Suppressor macrophage treated with lipopolysaccharide for 4 hours (primary cell): ENCODE measurements at places on chromosomes 7 and 10.

DNA sequence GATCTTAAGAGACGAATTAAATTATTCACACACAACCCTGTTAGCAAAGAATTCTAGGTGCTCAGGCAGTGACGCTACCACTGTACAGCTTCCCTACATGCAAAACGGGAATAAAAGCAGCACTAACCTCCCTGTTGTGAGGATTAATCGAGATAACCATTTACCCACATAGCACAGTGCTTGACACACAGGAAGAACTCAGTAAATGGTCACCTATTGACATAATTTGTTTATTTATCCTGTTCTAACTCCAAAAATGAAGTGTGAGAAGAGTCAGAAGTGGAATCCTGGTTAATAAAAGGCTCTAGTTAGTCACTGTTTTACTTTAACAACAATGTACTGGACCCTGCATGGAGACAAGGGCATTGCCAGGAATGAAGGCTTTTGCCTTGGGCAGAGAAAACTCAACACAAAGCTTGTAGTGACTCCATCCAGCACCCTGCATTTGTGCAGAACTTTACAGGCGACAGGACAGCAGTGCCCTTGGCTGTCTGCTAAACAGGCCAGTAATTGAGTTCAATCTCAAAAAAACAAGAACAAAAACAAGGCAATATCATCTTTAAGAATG lies 103.8 kb downstream of the SORBS1 start:
- DNase-seq: no peak

DNA sequence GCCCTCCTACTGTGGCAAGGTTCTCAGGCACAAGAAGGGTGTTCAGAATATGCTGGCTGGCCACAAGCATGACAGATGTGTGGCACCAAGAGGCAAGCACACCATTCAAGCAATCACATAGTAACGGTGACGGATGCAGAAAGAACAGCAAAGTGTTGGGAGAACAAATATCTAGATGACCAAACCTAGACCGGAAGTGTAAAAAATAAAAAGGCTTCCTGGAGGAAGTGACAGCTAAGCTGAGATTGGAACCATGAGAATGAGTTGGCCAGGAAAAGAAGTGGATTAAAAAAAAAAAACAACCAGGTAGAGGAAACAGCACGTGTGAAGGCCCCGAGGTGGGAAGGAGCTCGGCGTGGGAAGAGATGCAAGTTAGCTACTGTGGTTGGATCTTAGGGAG lies 22.0 kb downstream of the GHRHR start:
- DNase-seq: no peak

- peak; percentile 85 for DNase-seq
Observed at GRCh38 chr7:107971613-107972012, 31.3 kb downstream of the LAMB1 start.

DNA sequence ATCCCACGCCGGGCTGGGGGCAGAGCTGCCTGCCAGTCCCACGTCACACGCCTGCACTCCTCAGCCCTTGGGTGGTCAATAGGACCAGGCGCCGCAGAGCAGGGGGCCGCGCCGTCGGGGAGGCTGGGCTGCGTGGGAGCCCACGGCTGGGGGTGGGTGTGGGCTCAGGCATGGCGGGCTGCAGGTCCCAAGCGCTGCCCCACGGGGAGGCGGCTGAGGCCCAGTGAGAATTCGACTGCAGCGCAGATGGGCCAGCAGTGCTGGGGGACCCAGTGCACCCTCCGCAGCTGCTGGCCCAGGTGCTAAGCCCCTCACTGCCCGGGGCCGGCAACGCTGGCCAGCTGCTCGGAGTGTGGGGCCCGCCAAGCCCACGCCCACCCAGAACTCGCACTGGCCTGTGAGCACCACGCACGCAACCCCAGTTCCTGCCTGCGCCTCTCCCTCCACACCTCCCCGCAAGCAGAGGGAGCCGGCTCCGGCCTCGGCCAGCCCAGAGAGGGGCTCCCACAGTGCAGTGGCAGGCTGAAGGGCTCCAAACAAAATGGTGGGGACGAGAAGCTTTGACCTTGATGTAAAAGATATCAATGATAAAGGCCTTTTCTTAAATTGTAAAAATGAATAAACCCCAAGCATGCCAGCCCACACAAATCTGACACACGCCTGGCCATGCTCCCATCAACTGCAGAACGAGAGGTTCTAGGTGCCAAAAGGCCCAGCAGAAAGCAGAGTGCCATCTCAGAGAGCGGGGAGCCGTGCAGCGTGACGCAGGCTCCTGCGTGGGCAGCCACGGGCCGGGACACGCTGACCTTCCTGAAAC lies 255.5 kb downstream of the MAD1L1 start:
- DNase-seq: no peak

- DNase-seq: peak; percentile 50
Observed at GRCh38 chr10:84138478-84139125, 707 bp upstream of the GHITM start.

- peak; percentile 34 for DNase-seq
Observed at GRCh38 chr7:19442016-19442785, 266.6 kb downstream of the POLR1F start.

GRCh38 chr7:833601-834258 lies 1.5 kb downstream of the SUN1 start:
- DNase-seq: no peak

DNA sequence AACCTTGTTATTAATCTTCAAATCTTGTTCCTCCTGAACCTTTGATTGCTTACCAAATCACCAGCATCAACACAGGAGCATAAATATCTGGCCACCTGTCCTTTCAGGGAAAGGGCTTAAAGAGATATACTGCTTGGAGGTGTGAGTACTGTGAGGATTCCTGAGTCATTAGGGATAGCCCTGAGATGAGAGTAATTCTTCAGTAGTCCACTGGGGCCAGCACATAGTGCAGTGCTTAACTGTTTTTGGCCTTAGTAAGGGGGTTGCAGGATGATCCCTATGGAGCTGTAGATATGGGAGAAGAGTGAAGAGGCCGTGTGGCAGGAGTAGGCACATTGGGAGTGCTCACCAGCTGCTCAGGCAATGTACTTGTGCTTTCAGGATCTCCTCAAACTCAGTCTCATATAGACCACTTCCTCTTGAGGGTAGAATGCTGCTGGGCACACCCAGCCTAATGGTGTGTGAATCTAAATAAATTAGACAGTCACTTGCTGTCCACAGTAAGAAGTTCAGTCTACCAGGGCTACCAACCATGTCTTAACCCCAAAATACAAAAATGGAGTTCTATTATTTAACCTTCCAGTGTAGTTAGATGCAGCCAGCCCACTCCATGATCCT lies 26.5 kb upstream of the GPR141 start:
- no peak for DNase-seq

DNA sequence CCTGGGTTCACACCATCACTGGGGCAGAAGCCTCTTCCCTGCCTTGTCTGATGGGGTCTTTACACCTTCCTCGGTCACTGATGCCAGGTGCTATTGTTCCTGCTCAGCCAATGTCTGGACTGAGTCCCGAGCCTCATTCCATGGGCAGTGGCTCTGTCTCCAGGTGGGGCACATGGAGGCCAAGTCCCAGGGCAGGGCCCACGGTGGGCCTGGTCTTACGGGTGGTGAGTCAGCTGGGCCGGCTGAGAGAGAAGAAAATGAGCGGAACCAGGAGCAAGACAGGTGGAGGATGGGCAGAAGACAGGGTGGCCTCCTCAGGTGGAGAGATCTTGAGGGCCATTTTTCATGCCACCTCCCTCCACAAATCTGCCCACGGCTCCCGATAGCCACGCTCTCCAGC lies 131.7 kb upstream of the FAM20C start:
- no peak for DNase-seq

DNA sequence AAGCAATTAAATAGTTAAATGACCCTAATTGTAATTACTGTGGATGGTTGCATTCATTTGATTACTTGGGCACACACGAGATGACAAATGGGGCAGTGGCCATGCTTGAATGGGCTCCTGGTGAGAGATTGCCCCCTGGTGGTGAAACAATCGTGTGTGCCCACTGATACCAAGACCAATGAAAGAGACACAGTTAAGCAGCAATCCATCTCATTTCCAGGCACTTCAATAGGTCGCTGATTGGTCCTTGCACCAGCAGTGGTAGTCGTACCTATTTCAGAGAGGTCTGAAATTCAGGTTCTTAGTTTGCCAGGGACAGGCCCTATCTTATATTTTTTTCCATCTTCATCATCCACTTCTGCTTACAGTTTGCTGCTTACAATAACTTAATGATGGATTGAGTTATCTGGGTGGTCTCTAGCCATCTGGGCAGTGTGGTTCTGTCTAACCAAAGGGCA lies 8.3 kb downstream of the PCBD1 start:
- peak; percentile 89 for DNase-seq

- no peak for DNase-seq
Observed at GRCh38 chr7:98621573-98622482, 4.7 kb downstream of the NPTX2 start.

- DNase-seq: no peak
Observed at GRCh38 chr7:120014925-120015465, 258.0 kb upstream of the KCND2 start.

DNA sequence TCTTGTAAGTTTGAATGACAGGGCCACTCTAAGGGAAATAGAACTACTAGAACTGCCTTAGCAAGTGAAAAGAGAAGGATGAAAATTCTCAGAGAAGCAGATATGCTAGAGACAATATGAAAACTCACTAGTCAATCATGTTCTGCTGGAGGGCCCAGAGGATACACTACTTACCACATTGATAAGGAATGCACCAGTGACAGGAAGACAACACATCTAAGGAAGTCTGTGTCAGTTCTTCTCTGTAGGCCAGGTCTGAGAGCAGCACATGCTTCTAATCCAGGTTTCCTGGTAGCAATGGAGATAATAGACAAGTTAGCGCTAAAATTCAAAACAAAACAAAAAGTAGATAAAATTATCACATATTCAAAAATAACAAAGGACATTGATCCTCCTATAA lies 235.2 kb upstream of the AKR1E2 start:
- no peak for DNase-seq

GRCh38 chr10:101071267-101071884 lies 9.6 kb downstream of the KAZALD1 start:
- DNase-seq: peak; percentile 99
